Peyer's patch (tissue), 4 donors: ENCODE measurements at places on chromosomes 12 and 14. TPM values are rescaled to one million over a fixed set of nuclear protein-coding genes. Genes with fewer than 3 reads are reported as not detected.
A peak's percentile ranks its signal among the peaks of the same experiment; 100 is the strongest.

The DAZAP2 gene
- total RNA-seq, result 220 TPM

The CAPZA3 gene
- not detected for total RNA-seq

The TOGARAM1 gene
- total RNA-seq, result 28.3 TPM

DNA sequence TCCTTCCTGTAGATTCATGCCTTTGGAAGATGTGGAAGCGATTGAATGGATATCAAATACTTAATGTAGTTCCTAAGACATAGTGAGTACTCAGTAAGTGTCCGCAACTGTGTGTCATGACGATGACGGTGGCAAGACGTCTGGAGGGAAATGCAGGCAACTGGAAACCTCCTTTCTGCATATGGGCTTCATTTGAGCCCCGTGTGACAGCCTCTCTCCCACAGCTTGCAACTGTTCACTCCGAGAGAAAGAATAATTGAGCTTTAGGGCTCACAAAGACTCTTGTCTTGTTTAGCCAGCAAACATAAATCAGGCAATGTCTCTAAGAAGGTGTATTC is 6.9 kb downstream of the CFAP251 start:
- no peak for DNase-seq

- no peak for DNase-seq
These were observed 231.2 kb downstream of the ETNK1 start for GRCh38 chr12:22856178-22856577.

GRCh38 chr12:25364529-25365339 is 114.0 kb upstream of the KRAS start:
- DNase-seq, result no peak

- DNase-seq, result no peak
These were observed 68.4 kb downstream of the PPM1H start for GRCh38 chr12:62866451-62867082.

DNA sequence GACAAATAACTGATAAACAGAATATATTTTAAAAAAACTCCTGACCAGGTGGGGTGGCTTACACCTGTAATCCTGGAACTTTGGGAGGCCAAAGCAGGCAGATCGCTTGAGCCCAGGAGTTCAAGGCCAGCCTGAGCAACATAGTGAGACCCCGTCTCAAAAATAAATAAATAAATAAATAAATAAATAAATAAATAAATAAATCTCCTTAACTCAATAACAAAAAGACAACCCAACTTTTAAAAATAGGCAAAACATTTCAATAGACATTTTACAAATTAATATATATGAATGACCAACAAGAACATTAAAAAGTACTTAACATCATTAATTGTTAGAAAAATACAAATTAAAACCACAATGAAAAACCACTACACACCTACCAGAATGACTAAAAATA is 56.2 kb upstream of the CAPRIN2 start:
- no peak for DNase-seq

GRCh38 chr14:90454041-90455000 is 57.5 kb downstream of the CALM1 start:
- peak; percentile 90 for DNase-seq

GRCh38 chr12:10641735-10642500 is 28.5 kb upstream of the MAGOHB start:
- DNase-seq, result no peak

- no peak for DNase-seq
These were observed 43.6 kb upstream of the CMAS start for GRCh38 chr12:22002430-22002829.

DNA sequence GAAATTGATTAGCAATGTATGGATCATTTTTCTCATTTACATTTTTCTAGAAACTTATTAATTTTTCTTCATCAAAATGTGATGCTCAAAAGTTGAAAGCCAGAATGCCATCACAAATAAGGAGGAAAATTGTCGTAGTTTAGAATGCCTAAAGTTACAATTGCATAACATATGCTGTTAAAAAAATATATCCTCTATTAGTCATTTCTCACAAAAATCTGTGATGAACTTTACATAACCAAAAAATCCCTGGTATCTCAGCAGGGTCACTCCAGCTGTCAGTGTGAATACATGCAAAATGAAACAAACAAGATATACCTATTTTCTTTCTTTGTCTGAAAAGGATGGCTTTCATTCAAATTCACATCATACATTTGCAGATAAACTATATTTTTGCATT is 358.9 kb downstream of the PAWR start:
- no peak for DNase-seq

DNA sequence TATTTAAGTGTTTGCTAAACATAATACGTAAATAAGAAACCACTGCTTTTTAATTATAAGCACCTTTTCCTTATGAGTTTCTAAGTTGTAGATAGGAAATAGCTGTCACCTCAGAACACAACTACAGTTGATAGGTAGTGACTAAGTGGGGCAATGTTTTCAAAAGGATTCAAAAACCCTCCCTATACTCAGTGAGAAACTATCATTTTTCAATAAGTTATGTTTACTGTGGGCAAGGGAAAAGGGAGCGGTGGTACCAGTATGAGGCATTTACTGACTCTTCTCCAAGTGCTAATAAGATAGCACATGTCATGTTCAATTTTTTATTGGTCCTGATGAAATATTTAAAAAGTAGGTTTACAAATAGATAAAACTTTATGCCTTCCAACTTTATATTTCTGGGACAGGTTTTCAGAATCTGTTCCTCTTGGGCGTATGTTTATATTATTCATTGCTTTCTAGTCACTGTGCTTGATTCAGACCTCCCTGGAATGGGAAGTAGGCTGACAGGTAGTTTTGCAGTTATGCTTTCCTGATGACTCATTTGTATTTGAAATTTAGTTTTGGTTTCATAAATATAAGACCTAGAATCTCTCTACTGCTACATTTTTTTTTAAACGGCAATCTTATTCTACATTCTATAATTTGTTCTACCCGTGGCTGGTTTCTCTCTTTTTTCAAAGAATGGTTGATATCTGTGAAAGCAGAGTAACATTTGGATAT is 153.1 kb downstream of the TMEM117 start:
- no peak for DNase-seq

DNA sequence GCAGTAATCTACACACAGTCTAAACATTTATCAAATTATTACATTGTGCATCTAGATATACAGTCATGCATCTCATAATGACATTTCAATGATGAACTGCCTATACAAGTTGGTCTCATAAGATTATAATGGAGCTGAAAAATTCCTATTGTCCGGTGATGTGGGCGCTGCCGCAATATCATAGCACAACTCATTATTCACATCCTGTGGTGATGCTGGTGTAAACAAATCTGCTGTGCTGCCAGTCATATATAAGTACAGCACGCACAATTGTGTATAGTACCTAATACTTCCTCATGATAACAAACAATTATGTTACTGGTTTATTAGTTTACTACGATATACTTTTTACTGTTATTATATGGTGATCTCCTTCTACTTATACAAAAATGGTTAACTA is 768.8 kb upstream of the NOVA1 start:
- DNase-seq, result no peak

DNA sequence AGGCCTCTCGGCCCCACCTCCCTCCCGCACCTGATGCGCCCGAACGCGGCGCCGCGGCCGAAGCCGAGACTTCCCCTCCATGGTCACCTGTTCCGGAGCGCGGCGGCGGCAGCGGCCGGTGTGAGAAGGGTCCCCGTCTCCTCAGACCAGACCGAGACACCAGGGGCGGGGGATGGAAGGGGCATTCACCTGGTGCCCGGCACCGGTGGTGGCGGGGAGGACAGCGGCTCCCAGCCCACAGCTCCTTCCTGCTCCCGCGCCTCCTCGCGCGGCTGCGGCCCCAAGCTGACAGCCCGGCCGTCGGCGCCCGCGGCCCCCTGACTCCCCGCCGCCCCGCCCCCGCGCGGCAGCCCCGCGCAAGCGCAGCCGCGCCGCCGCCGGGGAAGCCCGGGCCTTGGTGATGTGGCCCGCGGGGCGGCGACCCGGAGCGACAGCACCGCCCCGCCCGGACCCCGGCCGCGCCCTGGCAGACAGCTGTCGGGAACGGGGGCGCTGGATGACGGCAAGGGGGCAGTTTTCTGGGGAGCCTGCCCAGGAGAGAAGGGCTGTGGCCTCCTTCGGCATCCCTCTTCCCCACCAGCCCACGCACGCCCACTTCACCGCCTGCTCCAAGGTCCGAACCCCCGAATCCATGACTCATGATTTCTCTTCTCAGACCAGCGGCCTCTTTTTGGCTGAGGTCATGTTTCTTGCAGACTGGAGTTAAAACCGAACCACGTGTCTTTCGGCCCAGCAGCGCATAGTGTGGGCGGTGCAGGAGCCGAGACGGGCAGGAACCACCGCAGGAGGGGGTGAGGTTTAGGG is at the start of gene SLC41A2:
TSS of gene SLC41A2 (minus strand) at position 290 of the 804 bp plus-strand sequence. CDS start 29,763 bp downstream, outside the sequence.
- DNase-seq, result peak; percentile 92

DNA sequence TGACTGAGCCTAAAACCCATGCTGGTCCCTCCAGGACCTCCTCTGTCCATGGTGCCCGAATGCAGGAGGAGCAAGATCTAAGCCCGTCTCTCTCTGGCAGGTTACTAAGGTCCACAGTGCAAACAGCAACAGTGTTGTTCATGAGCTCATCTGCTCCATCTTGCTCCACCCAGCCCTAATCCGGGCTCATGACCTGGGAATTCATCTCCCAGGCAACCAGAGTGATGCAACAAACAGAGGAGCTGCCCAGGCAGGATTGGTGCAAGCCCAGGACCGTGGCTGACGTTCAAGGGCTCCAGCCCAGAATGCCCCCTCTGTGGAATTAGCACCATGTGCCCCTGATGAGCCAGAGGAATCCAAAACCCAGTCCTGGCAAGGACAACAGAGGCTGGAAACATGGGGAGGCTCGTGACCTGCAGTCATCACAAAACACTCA is 29.9 kb downstream of the HSPB8 start:
- DNase-seq, result peak; percentile 51
